GM12864 (cell line): ENCODE measurements at places on chromosomes 2 and 18.
A peak's percentile ranks its signal among the peaks of the same experiment; 100 is the strongest.

DNA sequence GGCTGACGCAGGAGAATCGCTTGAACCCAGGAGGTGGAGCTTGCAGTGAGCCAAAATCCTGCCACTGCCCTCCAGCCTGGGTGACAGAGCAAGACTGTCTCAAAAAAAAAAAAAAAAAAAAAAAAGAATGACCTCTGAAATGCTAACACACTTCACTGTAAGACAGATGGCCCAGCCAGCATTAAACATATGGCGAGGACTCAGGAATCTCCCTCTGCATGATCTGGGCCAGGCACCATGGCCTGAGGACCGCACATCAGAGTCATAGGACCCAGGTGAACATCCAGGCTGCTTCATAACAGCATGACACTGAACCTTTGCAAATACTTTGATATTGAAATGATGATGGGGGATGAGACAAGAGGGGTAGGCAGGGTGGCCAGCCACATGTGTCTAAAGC, 56.1 kb upstream of the DNMT3A start:
- DNase-seq: no peak

DNA sequence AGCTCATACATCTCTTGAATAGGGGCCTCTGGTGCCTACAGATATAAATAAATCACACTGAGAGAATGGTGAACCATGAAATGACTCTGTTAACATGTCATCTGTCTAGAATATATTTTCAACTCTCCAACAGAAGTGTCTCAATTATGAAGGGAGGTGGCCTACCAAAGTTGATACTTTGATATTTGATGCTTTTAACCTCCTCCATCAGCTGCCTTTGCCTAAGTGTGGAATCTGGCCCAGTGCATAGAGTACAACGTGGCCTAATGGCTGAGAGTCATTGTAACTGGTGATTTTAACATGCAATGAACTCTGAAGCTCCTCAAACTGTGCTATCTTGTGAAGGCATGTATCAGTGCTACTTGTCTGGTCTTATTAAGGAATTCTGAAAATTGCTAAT, 93.4 kb downstream of the MYO3B start:
- no peak for DNase-seq

- no peak for DNase-seq
Measured at GRCh38 chr2:64024259-64024949, 5.2 kb upstream of the VPS54 start.

DNA sequence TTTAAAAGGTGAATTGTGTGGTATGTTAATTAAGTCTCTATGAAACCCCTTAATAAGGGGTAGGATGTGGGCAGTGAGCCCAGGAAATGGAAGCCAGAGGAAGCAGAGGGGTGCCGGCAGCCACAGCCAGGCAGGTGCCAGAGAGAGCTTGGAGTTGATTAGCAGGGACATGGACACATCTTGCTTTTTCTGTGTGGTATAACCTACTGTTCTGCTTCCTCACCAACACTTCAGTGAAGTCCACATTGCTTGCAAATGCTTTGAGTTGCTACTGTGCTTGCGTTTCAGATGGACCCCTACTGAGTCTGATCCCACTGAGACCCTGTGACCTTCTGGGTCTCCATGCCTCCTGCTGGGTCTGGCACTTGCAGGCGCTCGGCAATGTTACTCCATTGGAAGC, 30.3 kb upstream of the ARHGEF4 start:
- DNase-seq: no peak

DNA sequence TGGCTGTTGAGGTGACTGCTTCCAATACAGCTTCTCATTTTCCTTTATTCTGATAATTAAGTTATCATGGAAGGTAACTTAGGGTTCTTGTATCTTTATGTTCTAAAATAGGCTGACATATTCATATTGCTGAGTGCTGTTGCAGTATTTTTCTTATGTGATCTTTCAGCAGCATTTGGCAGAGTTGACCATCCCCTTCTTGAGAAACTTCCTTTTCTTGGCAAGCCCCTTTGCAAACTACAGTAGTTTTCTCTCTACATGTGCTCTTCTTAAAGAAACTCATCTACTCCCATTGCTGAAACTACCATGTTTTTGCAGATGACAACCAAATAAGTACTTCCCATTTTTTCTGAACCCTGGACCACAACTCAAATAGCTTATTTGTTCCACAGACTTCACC, 476.5 kb upstream of the TRIB2 start:
- DNase-seq: no peak

DNA sequence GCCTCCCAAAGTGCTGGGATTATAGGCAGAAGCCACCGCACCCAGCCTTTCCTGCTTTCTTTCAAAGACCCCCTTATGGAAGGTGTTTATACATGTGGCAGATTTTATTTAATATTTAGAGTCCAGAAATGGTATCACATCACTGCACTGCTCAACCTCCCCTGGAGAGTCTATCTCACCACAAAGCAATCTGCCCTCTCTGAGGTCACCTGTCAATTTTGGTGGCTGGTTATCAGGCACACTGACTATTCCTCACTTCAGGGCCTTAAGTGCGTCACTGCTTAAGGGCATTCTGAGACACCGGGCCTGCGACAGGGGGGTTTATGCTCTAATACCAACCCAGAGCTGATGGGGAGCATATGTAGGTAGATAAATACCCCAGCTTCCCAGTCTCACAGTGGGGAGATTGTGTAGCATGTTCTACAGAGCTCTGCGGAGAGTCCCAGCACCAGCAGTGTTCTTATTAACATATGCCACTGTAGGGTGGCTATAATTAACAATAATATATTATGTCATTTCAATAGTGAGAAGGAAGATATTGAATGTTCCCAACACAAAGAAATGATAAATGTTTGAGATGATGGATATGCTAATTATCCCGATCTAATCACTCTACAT, 42.7 kb upstream of the ZDBF2 start:
- DNase-seq: no peak

- no peak for DNase-seq
Measured at GRCh38 chr2:174820361-174820760, 56.1 kb upstream of the CHRNA1 start.

GRCh38 chr2:111634995-111635538, 248.9 kb downstream of the ANAPC1 start:
- DNase-seq: no peak

DNA sequence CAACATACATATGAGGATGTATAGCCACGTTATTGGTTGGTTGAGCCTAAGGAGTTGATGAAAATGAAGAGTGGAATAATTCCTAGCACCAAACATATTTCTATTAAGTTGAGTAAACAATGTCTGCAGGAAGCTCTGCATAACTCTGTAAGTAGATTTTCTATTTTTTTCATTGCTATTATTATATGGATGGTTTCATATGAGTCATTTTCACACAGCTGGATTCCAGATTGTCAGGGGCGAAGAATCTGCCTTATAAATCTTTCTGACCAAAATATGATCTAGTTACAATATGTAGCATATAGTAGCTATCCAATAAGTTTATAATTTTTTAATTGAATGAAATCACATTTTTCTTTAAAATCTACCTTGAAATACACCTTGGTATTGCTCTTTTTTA, 468.0 kb upstream of the PKDCC start:
- no peak for DNase-seq

DNA sequence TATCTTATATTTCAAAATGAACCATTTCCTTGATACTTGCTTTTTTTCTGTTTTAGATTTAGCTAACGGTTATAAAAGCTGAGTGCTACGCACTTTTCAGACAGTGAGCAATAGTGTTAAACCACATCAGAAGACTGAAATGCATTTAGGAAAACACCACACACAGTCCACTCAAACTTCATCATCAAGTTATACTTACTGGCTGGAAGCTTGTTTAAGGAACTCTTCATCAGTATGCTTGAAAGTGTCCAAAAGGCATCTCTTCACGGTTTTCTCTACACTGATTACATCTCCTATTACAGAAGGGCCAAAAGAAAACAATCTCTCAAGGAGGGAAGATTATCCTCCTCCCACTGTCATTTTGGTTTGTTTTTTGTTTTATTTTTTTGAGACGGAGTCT, 19.7 kb downstream of the ILKAP start:
- DNase-seq: no peak

DNA sequence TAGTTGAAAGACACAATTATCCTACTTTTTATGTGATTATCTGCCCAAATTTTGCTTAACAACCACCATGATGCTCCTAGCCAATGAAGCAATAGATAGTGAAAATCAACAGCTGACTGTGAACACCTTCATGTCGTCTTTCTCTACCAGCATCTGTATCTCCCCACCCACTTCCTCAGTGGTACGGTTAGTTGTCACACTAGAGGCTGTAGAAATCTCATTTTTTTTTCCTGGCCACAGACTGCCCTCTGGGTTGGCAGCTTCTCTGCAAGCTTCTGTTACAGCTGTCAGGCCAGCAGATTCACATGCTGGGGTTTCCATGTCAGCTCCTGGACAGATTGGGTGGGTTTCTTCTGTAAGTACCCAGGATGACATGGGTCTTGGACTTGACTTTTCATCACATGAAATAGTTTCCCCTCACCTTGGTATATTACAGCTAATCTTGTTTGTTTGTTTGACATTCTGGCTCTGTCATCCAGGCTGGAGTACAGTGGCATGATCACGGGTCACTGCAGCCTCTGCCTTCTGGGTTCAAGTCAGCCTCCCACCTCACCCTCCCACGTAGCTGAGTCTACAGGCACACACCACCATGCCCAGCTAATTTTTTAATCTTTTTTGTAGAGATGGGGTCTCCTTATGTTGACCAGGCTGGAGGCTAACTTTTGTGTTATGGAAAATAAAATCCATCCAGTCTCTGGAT, 24.3 kb downstream of the STAT4 start:
- DNase-seq: no peak

GRCh38 chr2:199663157-199663556, 187.8 kb downstream of the FTCDNL1 start:
- no peak for DNase-seq

DNA sequence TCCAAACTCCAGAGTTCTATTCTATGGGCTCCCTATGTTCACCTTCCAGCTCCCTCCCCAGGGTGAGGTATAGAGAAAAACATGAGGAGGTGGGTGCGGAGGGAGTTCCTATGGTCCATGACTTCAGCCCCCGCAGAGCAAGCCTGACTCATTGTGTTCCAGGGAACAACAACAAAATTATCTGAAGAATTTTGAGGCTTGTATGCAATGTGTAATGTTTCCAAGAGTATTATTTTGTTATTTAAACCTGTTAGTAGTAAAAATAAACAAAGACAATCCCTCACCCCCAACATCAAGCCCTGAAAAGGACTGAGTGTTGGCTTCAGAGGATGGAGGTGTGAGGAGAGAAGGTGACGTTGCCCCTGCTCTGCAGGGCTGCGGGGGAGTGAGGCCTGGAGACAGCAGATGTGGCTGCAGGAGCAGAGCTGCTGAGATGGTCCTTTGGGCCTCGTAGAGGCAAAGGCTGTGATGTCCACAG, 29.0 kb downstream of the LAMA3 start:
- DNase-seq: no peak

- DNase-seq: peak; percentile 24
Measured at GRCh38 chr2:230347659-230348305, 20.8 kb downstream of the SP140L start.

DNA sequence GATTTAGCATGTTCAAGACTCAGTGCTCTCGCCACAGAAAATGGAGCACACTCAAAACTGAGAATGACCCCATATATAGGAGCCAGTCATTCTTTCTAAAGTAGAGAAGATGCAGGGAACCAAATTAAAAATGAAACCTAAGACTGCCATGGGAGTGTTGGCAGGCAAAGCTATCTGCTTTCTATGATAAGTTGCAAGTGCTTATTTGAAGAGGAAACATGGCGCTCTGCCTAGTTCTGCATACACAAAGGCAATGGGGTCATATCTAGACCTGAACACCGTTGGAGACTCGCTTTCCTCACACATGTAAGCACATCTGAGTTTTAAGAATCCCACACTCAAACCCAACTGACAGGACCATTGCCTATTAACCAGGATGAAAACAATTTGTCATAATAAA, 292.5 kb downstream of the ALK start:
- no peak for DNase-seq

DNA sequence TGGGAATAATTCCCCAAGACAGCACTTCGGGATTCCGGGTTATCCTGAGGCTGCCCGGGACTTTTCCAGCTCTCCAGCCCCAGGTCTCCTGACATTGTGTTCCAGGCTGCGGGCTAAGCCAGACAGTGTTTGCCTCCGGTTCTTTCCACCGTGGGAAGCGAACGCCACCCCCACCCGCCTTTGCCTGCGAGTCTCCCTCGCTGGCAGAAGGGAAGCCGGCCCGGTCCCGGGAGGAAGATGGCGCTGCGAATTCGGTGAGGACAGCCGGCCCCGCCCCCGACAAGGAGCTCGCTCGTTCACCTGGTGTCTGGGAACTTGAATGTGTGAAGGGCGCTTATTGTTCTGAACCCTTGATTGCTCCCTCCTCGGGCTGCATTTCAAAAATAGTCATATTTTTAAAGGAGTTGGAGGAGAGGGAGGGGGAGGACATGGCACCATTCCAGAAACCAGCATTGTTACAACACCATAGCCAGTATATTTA, 2.9 kb downstream of the LRATD1 start:
- no peak for DNase-seq

DNA sequence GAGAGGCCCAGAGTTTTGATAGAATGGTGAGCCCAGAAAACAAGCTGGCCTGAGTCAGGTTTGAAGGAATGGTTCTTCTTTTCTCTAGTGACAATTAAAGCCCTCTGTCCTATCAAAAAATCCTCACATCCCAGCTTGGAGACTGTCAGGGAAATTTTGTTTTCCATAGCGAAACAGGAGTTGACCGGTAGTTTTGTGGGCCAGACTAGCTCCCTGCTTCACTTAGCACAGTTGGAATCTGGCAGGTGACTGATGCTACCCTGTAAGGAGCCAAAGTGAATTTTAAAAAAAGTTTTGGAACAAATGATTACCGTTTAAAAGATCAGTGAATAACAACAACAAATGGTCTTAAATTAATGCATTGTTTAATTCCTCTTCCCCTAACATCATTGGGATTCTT, 6.7 kb downstream of the NAB1 start:
- no peak for DNase-seq

- DNase-seq: no peak
Measured at GRCh38 chr18:68992719-68993482, 195.0 kb downstream of the CCDC102B start.

DNA sequence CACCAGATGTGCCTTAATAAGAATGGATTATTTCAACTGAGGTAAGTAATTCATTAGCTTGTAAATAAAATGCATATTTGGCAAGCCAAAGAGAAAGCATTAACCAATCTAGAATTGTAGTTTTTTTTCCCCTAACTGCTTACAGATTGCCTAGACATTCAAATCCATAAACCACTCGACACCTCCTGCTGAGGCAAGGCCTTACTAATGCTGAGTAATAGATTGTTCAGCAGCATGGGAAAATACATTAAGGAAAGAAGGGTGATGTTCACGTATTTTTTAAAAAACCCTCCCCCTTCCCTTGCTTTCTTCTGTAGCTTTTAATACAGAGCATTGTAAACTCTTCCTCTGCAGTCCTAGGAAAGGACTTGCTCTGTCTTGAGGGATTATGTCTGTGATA, 17.0 kb upstream of the LINC00305 start:
- DNase-seq: no peak
